ENCODE measurements at places on chromosomes 11 and 22.
A peak's percentile ranks its signal among the peaks of the same experiment; 100 is the strongest.

GRCh38 chr11:65915821-65916251 is 3.0 kb downstream of the C11orf68 start:
- peak; percentile 50 for DNase-seq

- no peak for DNase-seq
Observed at GRCh38 chr22:36922105-36922608, 8.7 kb downstream of the CSF2RB start.

- DNase-seq, result no peak
Observed at GRCh38 chr11:67311051-67311555, 7.8 kb downstream of the SSH3 start.

- DNase-seq, result peak; percentile 7
Observed at GRCh38 chr11:122900587-122901202, 18.1 kb downstream of the JHY start.

- no peak for DNase-seq
Observed at GRCh38 chr22:22888571-22889353, 1.1 kb downstream of the IGLL5 start.

GRCh38 chr22:40156001-40156516 is 21.7 kb upstream of the TNRC6B start:
- no peak for DNase-seq

DNA sequence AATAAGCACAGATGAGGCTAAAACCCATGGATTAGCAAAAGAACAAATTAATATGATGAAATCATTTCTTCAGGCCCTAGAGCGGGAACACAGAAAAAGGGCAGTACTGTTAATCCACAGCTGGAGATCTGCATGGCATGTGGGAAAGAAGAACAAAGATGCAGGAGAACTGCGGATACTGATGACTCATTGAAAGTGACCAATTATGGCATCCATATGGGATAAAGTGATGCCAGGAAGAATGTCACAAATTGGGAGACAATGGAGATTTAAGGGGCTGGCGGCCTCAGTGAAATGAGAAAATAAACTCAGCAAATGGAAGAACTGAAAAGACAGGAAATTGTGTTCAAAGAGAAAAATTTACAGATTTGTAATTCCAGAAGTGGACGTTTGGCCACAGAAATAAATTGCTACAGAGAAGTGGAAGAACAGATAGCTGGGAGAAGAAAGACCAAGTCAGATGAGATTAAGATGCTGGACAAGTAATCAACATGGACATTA is 39.4 kb downstream of the SIK3 start:
- DNase-seq, result no peak

DNA sequence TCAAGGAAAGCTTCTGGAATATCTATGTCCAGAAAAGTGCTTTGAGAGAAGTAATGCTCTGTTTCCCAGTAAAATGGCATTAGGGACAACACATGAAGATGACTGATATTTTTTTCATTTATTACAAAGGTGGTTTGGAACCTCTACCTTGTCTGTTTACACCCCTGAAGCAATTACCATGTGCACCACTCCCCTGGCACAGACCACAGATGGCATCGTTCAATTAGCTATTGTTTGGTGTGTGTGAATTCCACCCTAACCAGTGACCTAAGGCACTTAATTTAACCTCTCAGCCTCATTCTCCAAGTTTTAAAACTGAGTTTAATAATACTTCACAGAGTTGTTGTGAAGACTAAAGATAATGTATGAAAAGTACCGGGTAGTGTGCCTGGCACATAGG is 127.6 kb upstream of the BMAL1 start:
- DNase-seq, result no peak

DNA sequence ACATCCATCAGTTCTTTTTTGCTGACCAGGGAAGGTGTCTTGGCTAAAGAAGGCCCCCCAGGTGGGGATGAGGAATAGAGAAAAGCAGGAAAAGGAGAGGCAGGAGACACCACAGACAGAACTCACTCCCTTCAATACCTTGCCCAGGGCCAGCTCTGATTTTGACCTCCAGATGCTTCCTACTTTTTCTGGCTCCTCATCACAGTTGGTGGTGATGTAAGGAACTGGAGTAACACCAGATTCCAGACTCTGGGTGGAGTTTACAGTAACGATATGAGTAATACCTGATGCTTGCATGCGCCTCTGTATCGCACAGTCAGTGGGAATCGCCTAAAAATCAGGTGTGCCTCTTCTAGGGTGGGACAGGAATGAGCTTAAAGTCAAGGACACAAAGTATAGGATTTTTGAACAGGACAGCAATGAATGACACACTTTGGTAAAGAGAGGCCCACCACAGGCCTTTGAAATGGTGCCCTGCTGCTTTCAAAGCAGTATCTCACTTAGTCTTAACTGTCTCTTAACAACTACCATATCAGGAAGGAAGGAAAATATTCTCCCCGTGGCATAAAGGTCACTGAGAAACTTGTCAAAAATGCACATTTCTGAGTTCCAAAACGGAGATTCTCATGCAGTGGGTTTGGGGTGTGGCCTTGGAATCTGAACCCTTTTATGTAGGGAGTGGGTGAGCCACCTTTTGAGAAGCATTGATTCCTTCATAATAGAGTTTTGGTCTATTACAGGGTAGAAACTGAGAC is 140.8 kb downstream of the SNX19 start:
- no peak for DNase-seq

DNA sequence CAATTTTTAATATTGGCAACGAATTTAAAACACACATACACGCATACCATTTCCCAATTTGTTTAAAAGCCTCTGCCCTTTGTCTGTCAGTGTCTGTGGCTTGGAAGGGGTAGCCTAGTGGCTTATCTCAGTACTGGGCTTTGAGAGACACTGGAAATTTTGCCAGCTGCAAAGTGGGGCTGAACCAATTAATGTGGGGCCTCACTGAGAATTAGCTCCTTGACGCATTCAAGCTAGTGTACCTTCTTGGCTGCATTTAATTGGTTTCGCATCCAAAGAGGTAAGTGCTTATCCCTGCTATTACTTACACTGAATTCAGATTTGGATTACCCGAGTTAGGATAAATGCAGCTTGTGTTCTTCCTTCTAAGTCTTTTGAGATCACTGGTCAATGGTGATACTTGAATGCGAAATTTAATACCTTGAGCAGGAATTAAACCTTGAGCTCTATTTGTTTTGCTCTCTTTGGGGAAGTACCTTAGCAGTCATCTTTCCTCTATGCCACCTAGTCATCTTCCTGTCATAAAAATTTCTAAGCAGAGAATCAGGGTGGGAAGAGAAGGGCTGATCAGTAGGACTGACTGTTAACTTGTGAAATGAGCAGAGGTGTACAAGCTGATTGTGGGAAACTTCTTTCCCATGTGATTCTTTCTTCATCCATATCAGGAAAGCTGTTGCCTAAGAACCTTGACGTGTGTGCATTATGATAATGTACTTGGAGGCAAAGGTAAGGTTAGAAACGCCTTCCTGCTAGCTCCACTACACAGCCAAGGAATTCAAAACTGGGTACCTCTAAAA is 187.7 kb upstream of the E2F8 start:
- DNase-seq, result no peak

GRCh38 chr11:1435820-1436467 is 46.2 kb downstream of the BRSK2 start:
- DNase-seq, result no peak

- peak; percentile 88 for DNase-seq
Observed at GRCh38 chr22:24146194-24146616, 35.1 kb upstream of the SUSD2 start.

DNA sequence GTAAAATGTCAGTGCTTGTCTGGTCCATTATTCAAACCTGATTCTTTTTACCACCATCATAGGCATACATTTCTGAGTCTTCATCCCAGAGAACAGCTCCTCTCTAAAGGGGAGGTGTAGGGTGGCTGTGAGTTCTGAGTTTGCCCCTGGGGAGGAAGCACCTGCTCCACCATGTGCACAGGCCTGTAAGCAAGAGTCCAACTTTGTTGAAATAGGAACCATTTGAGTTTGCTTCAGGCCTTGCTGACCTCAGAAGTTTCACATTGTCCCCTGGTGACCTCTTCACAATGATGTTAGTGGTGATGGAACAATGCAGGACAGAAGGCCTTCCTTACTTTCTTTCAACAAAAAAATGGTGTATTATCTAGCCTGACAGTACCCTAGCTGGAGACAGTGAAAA is 54.6 kb upstream of the TOP3B start:
- DNase-seq, result peak; percentile 40

DNA sequence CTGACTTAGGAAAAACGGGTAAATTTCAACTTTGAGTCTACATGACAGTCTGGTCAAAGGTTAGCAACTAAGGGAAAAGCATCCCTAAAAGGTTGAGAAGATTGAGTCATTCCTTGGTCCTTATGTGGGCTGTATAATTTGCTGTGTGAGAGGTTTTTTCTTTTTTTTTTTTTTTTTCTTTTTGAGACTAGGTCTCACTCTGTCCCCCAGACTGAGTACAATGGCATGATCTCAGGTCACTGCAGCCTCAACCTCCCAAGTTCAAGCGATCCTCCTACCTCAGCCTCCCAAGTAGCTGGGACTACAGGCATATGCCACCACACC is 101.4 kb downstream of the MRTFA start:
- DNase-seq, result no peak

- no peak for DNase-seq
Observed at GRCh38 chr22:29308148-29308790, 1.8 kb downstream of the GAS2L1 start.

DNA sequence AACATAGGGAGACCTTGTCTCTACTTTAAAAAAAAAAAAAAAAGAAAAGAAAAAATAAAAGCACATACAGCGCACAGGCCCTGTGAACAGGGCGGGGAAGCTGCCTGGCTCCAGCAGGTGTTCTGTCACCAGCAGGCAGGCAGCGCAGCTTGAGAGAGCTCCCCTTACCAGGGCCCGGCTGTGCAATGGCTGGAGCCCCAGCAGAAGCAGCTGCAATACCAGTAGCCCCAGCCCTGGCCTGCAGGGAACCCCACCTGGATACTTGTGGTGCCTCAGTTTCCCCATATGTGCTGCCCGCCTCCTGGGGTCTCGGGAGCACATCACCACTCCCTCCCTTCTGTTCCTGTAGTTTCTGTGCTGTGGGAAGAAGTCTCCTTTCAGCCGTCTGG is 12.3 kb downstream of the TSPAN32 start:
- no peak for DNase-seq

- peak; percentile 61 for DNase-seq
Observed at GRCh38 chr11:93525601-93526345, 17.4 kb downstream of the SMCO4 start.

GRCh38 chr11:8247312-8247711 is 16.4 kb downstream of the LMO1 start:
- peak; percentile 53 for DNase-seq

- no peak for DNase-seq
Observed at GRCh38 chr11:69430566-69430965, 50.9 kb upstream of the LINC01488 start.

- peak; percentile 27 for DNase-seq
Observed at GRCh38 chr22:43155789-43156188, 4.4 kb downstream of the TSPO start.

DNA sequence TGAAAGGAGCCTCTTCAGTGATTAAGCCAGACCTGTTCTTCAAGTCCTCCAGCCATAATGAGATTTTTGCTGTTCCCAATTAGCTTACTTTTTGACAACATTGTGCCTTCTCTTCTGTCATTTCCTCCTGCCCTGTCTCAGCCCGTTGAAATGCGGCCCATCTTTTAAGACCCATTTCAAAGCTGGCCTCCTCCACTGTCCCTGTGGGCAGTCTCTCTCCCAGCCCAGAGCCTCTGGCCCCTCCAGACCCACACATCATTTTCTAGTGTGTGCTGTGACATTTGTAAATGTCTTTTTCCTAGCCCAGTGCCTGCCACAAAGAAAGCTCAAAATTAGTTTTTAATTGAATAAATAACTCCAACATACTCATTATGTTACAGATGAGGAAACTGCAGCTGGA is 70.9 kb downstream of the BUD13 start:
- no peak for DNase-seq

GRCh38 chr11:22407921-22408320 is 69.7 kb downstream of the SLC17A6 start:
- DNase-seq, result no peak
